ENCODE measurements at places on chromosomes 12 and 14. TPM values are rescaled to one million over a fixed set of nuclear protein-coding genes. Genes with fewer than 3 reads are reported as not detected.

DNA sequence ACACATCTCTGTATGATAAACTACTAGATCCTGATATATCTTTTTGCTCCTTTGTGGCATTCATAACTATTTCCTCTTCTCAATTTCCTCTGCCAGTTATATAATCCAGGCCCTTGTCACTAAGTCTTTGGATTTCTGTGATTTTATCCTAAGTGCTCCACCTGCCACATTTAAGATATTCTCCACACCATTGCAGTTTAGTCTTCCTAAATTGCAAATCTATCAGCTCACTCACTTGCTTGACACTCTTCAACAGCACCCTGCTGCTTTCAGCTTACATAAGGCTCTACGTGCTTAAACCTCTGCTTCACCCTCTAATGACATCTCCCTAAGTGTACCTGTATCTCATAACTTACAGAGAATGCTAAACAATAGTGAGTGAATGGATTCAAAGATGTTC, 1032.2 kb upstream of the SEL1L start:
- no peaks in the 10 kb centered on the region for H3K36me3 ChIP-seq
- H3K4me1 ChIP-seq = no peaks in the 10 kb centered on the region
- no peak overlapping the region for H3K27ac ChIP-seq
- DNase-seq = no peak
- no peak overlapping the region for H3K4me3 ChIP-seq
- no peaks in the 10 kb centered on the region for H3K27me3 ChIP-seq

DNA sequence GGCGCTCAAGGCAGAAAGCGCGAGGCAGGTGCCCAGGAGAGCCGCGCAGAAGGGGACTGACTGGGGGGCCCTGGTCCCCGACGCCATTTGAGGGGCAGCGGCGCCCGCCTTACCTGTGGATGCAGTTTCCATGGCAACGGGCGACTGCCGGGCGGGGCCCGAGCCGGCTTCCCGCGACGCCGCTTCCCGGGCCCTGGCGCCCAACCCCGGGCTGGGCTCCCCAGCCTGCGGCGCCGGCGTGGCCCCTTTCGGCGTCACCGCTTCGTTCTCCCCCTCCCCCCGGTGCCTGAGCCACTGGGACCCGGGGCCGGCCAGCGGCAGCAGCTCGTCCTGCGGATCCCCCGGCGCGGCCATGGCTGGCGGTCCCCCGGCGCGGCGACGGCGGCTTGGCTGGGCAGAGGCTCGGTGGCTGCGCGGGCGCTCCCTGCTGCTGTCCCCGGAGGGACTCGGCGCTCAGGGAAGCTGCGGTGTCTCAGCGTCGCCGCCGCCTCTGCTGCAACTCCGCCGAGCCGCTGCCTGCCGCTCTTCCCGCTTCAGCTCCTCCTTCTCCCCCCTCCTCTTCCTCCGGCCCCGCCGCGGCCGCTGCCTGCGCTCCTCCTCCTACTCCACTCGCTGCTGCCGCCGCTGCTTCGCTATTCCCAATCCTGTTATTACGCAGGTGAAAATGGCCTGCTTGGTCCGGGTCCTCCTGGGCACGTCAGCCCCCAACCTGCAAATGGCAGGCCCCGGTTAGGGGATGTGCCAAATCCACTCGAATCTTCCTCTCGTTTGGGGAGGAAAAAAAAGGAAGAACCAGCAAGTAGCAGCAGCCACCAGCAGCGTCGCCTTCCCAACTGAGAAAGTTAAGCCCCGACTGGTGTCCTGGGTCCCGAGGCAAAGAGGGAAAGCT, at the start of gene RTN1:
TSS of gene RTN1 (minus strand) at position 500 of the 889 bp plus-strand sequence. CDS start at position 354, 146 bp downstream.
- no peaks in the 10 kb centered on the region for H3K36me3 ChIP-seq
- peak within 1 kb of the TSS; percentile 54 for H3K4me3 ChIP-seq
- peak within 1 kb of the TSS; percentile 81 for H3K27ac ChIP-seq
- no peaks in the 10 kb centered on the region for H3K27me3 ChIP-seq

GRCh38 chr12:92912052-92912451, 17.0 kb downstream of the EEA1 start:
- DNase-seq = no peak
- H3K4me3 ChIP-seq = no peak overlapping the region
- no peaks in the 10 kb centered on the region for H3K36me3 ChIP-seq
- H3K4me1 ChIP-seq = no peaks in the 10 kb centered on the region
- no peaks in the 10 kb centered on the region for H3K27me3 ChIP-seq

- H3K4me3 ChIP-seq = no peak overlapping the region
- H3K36me3 ChIP-seq = no peaks in the 10 kb centered on the region
- no peaks in the 10 kb centered on the region for H3K27me3 ChIP-seq
- H3K27ac ChIP-seq = peak overlapping the region; percentile 47
Measured at GRCh38 chr12:49868952-49869815, 26.3 kb upstream of the BCDIN3D start.

SIRT4 gene
- total RNA-seq = not detected

DNA sequence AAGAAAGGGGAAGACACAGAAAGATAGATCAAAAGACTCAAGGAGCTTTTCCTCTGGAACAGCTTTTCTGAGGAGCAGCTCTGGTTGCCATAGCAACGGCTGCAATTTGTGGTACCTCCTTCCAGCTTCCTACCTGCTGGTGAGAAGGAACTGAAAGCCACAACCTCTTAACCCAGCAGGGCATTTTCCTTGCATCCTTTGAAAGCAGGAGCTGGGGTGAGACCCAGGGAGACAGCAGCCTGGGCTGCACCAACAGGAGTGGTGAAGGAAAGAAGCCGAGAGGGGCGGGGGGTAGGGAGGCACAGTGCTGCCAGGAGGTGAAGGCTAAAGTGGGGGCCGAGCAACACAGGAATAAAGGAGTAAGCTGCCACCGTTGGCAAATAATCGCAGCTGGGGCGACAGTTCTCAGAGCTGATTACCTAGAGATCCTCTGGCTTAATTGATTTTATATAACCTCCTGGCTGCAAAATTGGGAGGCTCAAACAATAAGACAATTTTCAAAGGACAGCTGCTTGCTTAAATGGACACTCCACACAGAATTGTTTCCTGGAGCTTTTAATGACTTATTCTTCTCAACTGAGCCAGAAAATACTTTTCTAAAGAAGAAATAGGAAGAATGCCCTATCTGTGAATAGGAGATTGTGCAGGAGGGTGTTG, 129.4 kb downstream of the RPAP3 start:
- no peak for DNase-seq
- no peak overlapping the region for H3K4me3 ChIP-seq
- no peaks in the 10 kb centered on the region for H3K27me3 ChIP-seq
- no peaks in the 10 kb centered on the region for H3K36me3 ChIP-seq
- H3K27ac ChIP-seq = no peak overlapping the region

DNA sequence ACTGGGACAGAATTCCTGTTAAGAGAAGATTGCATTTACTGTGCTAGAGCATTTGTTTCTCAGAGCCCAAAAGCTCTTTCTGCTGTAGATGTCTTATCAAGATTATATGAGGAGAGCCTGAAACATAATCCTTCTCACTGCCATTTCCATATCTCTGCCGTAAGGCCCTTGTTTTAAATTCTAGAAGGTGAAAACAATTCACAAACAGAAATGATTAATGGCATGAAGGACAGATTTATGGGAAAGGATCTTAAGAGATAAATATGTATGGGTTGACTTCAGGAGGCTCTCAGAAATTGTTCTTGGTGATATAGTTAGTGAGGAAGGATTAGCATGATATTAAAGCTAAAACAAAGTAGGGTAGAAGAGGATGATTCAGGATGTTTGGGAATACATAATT, 40.8 kb upstream of the PRICKLE1 start:
- H3K36me3 ChIP-seq = no peaks in the 10 kb centered on the region
- DNase-seq = no peak
- no peak overlapping the region for H3K27ac ChIP-seq
- H3K4me3 ChIP-seq = no peak overlapping the region
- no peaks in the 10 kb centered on the region for H3K4me1 ChIP-seq

DNA sequence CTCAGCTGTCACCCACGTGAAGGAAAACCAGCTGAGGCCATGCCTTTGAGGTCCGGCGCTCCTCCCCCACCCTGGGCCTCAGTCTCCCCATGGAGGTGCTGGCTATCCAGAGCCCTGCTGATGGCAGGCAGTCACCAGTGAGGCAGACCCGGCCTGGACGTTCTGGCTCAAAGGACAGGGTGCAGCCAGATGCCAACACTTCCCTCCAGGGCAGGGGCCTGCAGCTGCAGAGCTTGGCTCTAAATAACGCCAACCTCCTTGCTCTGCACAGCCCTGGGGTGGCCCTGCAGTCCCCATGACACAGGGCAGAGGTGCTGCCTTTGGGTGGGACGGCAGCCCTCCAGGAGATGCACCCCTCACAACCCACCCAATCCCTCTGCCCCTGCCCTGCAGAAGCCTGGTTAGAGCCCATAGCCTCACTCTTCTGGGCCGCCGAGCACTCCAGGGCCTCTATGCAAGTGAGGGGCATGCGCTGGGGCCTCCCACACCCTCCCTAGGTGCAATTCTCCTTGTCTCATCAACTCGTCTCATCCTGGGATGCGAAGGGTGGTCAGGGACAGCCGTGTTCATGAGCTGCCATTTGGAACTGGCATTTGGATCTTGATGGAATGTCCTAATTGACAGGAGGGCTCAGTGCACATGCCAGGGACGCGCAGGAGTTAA, 30.4 kb downstream of the CCDC85C start:
- H3K4me3 ChIP-seq = no peak overlapping the region
- H3K4me1 ChIP-seq = no peaks in the 10 kb centered on the region
- no peaks in the 10 kb centered on the region for H3K36me3 ChIP-seq

PRIMA1 gene
- total RNA-seq = 9.4 TPM

- no peaks in the 10 kb centered on the region for H3K36me3 ChIP-seq
- H3K4me3 ChIP-seq = no peak overlapping the region
- H3K27me3 ChIP-seq = no peaks in the 10 kb centered on the region
- no peak for DNase-seq
- H3K4me1 ChIP-seq = no peaks in the 10 kb centered on the region
Measured at GRCh38 chr12:113407931-113408600, 4.4 kb upstream of the SDS start.

VDR gene
- total RNA-seq = 13.1 TPM
